ENCODE measurements at places on chromosomes 5 and 9. TPM values are rescaled to one million over a fixed set of nuclear protein-coding genes. Genes with fewer than 3 reads are reported as not detected.

GRCh38 chr5:167853421-167853820 lies 438.0 kb upstream of the WWC1 start:
- no peak for DNase-seq

GRCh38 chr9:122099271-122099869 lies 6.3 kb upstream of the TTLL11 start:
- no peak for DNase-seq

DNA sequence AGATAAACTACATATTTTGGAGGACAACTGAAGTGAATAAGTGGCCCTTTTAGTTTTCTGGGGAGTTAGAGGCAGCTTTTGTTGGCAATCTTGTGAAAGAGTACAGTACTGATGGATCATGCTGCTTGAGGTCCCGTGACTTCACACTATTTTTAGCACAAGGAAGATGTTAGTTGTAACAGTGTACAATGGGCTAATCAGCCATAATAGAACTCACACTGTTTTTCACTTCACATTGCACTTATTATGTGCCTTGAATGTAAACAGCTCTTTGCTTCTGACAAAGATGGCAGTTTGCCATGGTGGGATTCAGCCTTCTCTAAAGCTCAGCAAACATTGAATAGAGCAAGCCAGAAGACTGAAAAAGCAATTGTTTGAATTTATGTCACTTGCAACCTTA lies 176.7 kb upstream of the ZNF608 start:
- DNase-seq: no peak

- no peak for DNase-seq
These were observed 82.1 kb upstream of the IL33 start for GRCh38 chr9:6133346-6134063.

Gene CORO2A
- 0.64 TPM for total RNA-seq

Gene PCDHB6
- 0.05 TPM for total RNA-seq
